IMR-90 (cell line): ENCODE measurements at places on chromosomes 11 and 22. TPM values are rescaled to one million over a fixed set of nuclear protein-coding genes. Genes with fewer than 3 reads are reported as not detected.

The BAIAP2L2 gene
- total RNA-seq = 0.18 and 0.28 TPM in 2 replicates

GRCh38 chr11:8008212-8008611 lies 21.1 kb downstream of the EIF3F start:
- H3K4me1 ChIP-seq = peaks cover 10% of the 10 kb centered on the region
- H3K4me3 ChIP-seq = no peak overlapping the region
- no peak for DNase-seq
- no peak overlapping the region for H3K27ac ChIP-seq
- no peaks in the 10 kb centered on the region for H3K27me3 ChIP-seq

- H3K4me3 ChIP-seq = no peak overlapping the region
- no peaks in the 10 kb centered on the region for H3K36me3 ChIP-seq
- H3K27ac ChIP-seq = no peak overlapping the region
- H3K4me1 ChIP-seq = no peaks in the 10 kb centered on the region
- no peaks in the 10 kb centered on the region for H3K27me3 ChIP-seq
- no peak for DNase-seq
These were observed 210.6 kb upstream of the LUZP2 start for GRCh38 chr11:24286238-24286637.

- no peak overlapping the region for H3K4me3 ChIP-seq
- no peak overlapping the region for H3K27ac ChIP-seq
- no peaks in the 10 kb centered on the region for H3K36me3 ChIP-seq
These were observed 117.2 kb upstream of the MTNR1B start for GRCh38 chr11:92852229-92852628.

DNA sequence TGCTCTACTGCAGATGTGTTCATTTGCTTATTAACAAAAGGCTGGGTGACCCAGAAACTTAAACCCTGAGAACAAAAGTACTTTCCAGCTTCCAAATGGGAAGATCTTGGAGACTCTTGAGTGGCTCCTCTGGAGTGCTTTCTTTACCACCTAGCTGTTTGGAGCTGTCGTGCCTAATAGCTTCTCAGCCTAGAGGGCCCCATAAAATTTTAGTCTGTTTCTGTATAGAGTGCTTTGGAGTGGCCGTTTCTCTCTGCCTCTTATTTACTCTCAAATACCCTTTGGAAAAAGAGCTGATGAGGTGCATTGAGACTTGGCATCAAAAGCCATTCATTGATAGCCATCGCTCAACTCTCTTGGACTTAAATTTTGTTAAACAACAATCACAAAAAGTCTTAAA lies 50.7 kb downstream of the ZNRF3 start:
- peaks cover 4% of the 10 kb centered on the region; the same call in 1 of the 2 replicates for H3K4me1 ChIP-seq
- no peaks in the 10 kb centered on the region for H3K36me3 ChIP-seq
- no peak overlapping the region for H3K4me3 ChIP-seq
- DNase-seq = no peak
- H3K27me3 ChIP-seq = no peaks in the 10 kb centered on the region

The MAJIN gene
- total RNA-seq = not detected in 2 replicates

DNA sequence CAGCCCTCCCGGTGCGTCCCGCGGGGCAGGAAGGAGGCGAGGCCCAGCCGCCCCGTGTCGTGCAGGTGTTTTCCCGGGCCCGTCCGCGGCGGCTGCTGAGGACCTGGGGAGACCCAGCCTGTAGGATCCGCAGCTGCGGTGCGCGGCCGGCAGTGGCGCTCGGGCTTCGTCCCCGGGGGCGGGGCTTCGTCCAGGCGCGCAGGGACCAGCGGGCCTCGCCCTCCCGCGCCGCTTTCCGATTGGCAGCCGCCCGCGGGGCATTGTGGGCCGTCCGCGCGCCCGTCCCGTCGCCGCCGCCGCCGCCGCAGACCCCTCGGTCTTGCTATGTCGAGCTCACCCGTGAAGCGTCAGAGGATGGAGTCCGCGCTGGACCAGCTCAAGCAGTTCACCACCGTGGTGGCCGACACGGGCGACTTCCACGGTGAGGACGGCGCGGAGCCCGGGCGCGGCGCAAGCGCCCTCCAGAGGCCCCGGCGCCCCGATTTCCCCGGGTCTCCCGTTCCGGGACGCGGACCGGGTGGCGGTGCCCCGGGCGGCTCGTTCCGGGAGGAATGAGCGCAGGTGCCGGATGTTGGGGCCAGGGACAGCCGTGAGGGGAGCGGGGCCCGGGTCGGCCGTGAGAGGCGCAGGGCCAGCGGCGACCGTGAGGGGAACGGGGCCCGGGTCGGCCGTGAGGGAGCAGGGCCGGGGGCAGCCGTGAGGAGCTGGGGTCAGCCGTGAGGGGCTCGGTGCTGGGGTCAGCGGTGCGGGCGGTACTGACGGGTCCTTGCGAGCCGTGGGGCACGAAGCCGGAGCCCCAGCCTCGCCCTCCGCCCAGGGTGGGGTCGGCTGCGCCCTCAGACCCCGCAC lies at the start of gene TALDO1:
TSS of gene TALDO1 (plus strand) at position 307 of the 849 bp plus-strand sequence. CDS start at position 325, 18 bp downstream.
- H3K27me3 ChIP-seq = no peaks in the 10 kb centered on the region
- peak within 1 kb of the TSS; percentile 94 for H3K27ac ChIP-seq
- peaks cover under 1% of the 10 kb centered on the region; the same call in 1 of the 2 replicates for H3K36me3 ChIP-seq
- H3K4me3 ChIP-seq = peak within 1 kb of the TSS; percentile 100

- no peak for DNase-seq
- no peaks in the 10 kb centered on the region for H3K27me3 ChIP-seq
- peaks cover 2% of the 10 kb centered on the region; the same call in 1 of the 2 replicates for H3K4me1 ChIP-seq
- H3K36me3 ChIP-seq = no peaks in the 10 kb centered on the region
- no peak overlapping the region for H3K4me3 ChIP-seq
These were observed 14.5 kb downstream of the PHF21A start for GRCh38 chr11:46106530-46107407.

The CCDC73 gene
- not detected in 2 replicates for total RNA-seq

GRCh38 chr11:11816511-11817314 lies 25.1 kb upstream of the USP47 start:
- H3K27me3 ChIP-seq = no peaks in the 10 kb centered on the region
- no peak overlapping the region for H3K27ac ChIP-seq
- peaks cover 11% of the 10 kb centered on the region for H3K4me1 ChIP-seq
- no peaks in the 10 kb centered on the region for H3K36me3 ChIP-seq
- no peak overlapping the region for H3K4me3 ChIP-seq
- DNase-seq = peak; percentile 69

GRCh38 chr11:2774173-2775082 lies 74.6 kb upstream of the KCNQ1OT1 start:
- peaks cover 6% of the 10 kb centered on the region for H3K27me3 ChIP-seq
- H3K4me1 ChIP-seq = peaks cover 18% of the 10 kb centered on the region
- no peaks in the 10 kb centered on the region for H3K36me3 ChIP-seq
- H3K27ac ChIP-seq = no peak overlapping the region
- DNase-seq = no peak

- no peak overlapping the region for H3K27ac ChIP-seq
- no peak overlapping the region for H3K4me3 ChIP-seq
- no peak for DNase-seq
These were observed 34.8 kb downstream of the SLC22A9 start for GRCh38 chr11:63404161-63404935.

The ACRV1 gene
- total RNA-seq = not detected in 2 replicates

DNA sequence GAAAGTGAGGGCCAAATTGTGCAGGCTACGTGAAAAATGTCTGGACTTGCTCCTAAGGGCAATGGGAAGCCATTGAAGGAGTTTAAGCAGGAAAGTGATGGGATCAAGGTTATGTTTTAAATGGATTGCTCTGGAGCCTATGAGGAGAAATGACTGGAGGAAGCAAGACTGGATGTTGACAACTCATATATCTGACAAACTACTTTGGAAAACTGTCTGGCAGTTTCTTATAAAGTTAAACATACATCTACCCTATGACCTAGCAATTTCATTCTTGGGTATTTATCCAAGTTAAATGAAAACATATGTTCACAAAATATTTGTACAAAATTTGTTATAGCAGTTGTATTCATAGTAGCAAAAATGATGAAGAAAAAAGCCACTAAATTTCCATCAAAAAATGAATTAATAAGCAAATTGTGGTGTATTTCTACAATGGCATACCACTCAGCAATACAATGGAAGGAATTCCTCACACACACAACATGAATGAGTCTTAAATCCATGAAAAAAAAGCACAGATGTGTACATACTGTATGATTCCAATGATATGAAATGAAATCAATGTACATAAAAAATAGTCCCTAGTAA lies 24.1 kb downstream of the FZD4 start:
- H3K27me3 ChIP-seq = no peaks in the 10 kb centered on the region
- H3K27ac ChIP-seq = peak overlapping the region; percentile 44; the same call in 1 of the 2 replicates

GRCh38 chr22:27204280-27204679 lies 546.9 kb downstream of the MIAT start:
- H3K27me3 ChIP-seq = peaks cover 5% of the 10 kb centered on the region
- no peak for DNase-seq
- H3K4me1 ChIP-seq = peaks cover 8% of the 10 kb centered on the region
- no peak overlapping the region for H3K27ac ChIP-seq
- H3K4me3 ChIP-seq = no peak overlapping the region

DNA sequence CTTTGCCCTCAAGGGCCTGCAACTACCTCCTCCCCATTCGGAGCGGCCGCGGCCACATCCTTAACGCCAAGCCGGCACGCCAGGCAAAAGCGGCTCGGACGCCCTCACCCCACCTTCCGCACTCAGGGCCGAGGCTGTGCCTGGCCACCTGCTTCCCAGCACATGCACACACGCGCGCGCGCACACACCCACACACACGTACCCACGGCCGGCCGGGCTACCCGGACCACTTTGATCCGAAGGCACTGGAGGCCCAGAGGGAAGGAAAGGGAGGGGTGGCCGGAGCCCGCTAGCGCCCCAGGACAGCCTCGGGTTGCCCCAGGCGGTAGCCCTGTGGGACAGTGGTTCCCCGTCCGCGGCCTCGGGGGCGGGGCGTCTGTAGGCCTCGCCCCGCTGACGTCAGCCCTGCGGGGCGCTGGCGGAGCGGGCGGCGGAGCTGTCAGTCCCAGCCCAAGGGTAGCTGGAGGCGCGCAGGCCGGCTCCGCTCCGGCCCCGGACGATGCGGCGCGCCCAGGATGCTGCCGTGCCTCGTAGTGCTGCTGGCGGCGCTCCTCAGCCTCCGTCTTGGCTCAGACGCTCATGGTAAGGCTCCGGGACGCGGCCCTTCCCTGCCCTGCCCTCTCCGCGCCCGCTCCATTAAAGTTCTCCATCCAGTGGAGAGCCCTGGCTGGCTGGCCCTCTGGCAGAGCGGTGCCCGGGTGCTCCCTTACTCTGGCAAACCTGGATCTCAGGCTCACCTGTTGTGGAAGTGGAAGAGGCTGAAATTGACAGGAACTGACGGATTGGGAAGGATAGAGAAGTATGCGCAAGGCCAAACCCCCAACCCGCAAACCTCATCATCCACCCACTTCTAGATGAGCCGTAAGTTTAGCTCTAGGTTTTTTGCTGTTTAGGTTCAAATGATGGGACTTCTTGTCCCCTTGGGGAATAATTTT lies at the start of gene IL10RA:
TSS of gene IL10RA (plus strand) at position 442 of the 935 bp plus-strand sequence. CDS start at position 516, 74 bp downstream.
- H3K4me3 ChIP-seq = peak within 1 kb of the TSS; percentile 33
- no peaks in the 10 kb centered on the region for H3K36me3 ChIP-seq
- peaks cover 2% of the 10 kb centered on the region; the same call in 1 of the 2 replicates for H3K4me1 ChIP-seq

The MS4A4A gene
- total RNA-seq = not detected in 2 replicates

DNA sequence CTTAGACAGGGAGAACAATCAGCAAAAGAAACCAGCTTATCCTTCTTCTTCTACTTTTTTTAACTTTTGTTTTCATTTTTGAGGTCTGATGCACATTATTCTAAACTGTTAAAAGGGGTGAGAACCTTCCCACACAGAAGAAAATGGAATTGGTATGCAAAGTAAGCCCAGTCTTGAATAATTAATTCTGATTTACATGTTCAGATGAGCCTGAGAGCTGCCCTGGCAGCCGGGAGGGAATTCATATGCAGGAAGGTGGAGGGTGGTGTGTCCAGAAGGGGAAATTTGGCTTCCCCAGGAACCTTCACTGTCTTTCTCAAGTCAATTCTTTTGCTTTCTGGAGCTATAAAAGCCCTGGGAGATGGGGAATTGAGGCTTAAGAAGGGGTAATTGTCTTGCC lies 181.0 kb downstream of the INSC start:
- no peaks in the 10 kb centered on the region for H3K36me3 ChIP-seq
- no peak overlapping the region for H3K27ac ChIP-seq
- no peaks in the 10 kb centered on the region for H3K4me1 ChIP-seq

The YPEL4 gene
- total RNA-seq = under 0.01 and 0.18 TPM in 2 replicates

- no peak overlapping the region for H3K4me3 ChIP-seq
- DNase-seq = no peak
- no peaks in the 10 kb centered on the region for H3K4me1 ChIP-seq
These were observed 170.7 kb downstream of the CHST1 start for GRCh38 chr11:45494738-45495137.

DNA sequence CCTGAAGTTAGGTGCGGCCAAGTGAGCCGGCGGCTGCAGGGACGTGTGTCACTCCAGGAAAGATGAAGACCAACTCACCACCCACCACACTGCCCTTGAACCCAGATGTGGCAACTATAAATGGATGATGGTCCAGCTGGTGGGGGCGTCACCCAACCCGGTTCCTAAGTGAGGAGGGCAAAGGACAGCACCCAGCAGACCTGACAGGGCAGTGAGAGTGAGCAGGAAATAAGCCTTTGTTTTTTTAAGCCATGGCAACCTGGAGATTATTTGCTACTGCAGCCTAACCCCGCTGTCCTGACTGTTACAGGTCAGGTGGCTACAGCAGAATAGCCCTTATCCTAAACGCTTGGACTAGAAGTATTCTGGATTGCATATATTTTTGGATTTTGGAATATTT lies 228.9 kb downstream of the CTTN start:
- H3K4me1 ChIP-seq = no peaks in the 10 kb centered on the region
- no peak overlapping the region for H3K4me3 ChIP-seq
- H3K27ac ChIP-seq = no peak overlapping the region

The CCDC87 gene
- under 0.01 and 0.18 TPM in 2 replicates for total RNA-seq

- peaks cover 45% of the 10 kb centered on the region for H3K36me3 ChIP-seq
- peak overlapping the region; percentile 92 for H3K27ac ChIP-seq
- H3K27me3 ChIP-seq = no peaks in the 10 kb centered on the region
These were observed 22.8 kb downstream of the MYH9 start for GRCh38 chr22:36365020-36365411.

- no peaks in the 10 kb centered on the region for H3K4me1 ChIP-seq
- no peak overlapping the region for H3K4me3 ChIP-seq
- no peak overlapping the region for H3K27ac ChIP-seq
- H3K27me3 ChIP-seq = peaks cover 17% of the 10 kb centered on the region
These were observed 40.3 kb upstream of the E2F8 start for GRCh38 chr11:19281041-19281440.

- H3K36me3 ChIP-seq = peaks cover 3% of the 10 kb centered on the region; the same call in 1 of the 2 replicates
- H3K27ac ChIP-seq = no peak overlapping the region
- H3K4me3 ChIP-seq = no peak overlapping the region
These were observed 14.4 kb downstream of the CABIN1 start for GRCh38 chr22:24025475-24025874.

The MS4A15 gene
- total RNA-seq = not detected in 2 replicates

The CYTH4 gene
- total RNA-seq = 0.28 and 0.36 TPM in 2 replicates

The ALDH3B1 gene
- 11.8 and 11.9 TPM in 2 replicates for total RNA-seq

The ADAMTS8 gene
- under 0.01 TPM in 2 replicates for total RNA-seq

The SLC22A8 gene
- not detected in 2 replicates for total RNA-seq

The TTC17 gene
- total RNA-seq = 61.3 and 69.4 TPM in 2 replicates

The PIH1D2 gene
- 1.1 and 2.2 TPM in 2 replicates for total RNA-seq

- H3K4me1 ChIP-seq = no peaks in the 10 kb centered on the region
- no peak overlapping the region for H3K4me3 ChIP-seq
- no peak for DNase-seq
- no peaks in the 10 kb centered on the region for H3K27me3 ChIP-seq
- no peak overlapping the region for H3K27ac ChIP-seq
- no peaks in the 10 kb centered on the region for H3K36me3 ChIP-seq
These were observed 768.7 kb downstream of the ETS1 start for GRCh38 chr11:127818625-127819024.

The AHNAK gene
- 695 and 735 TPM in 2 replicates for total RNA-seq
